ENCODE measurements at places on chromosomes 4 and X. TPM values are rescaled to one million over a fixed set of nuclear protein-coding genes. Genes with fewer than 3 reads are reported as not detected.

DNA sequence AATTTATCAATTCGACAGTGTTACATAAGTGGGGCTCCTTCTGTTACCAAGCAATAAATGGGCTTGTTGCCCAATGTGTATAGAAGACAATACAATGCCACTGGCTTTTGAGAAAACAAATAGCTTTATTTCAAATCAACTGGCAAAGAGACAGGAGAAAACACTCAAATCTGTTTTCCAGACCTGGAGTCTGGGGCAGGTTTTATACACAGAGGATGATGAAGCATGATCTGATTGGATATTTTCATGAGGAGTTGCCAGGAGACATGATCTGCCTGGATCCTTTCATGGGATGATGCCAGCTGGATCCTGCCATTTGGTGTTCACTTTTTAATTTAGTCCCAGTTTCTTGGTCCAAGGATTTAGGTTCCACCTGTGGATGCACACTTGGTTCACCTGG, 287.9 kb downstream of the CXXC4 start:
- DNase-seq, result no peak

The TRPC5OS gene
- not detected for total RNA-seq

The VEGFC gene
- total RNA-seq, result 2.4 TPM

The DUX4 gene
- total RNA-seq, result not detected

GRCh38 chr4:40046311-40046980, 10.2 kb upstream of the N4BP2 start:
- peak; percentile 47 for DNase-seq

The SPANXN4 gene
- total RNA-seq, result not detected

The ITGB1BP2 gene
- total RNA-seq, result 20.1 TPM

DNA sequence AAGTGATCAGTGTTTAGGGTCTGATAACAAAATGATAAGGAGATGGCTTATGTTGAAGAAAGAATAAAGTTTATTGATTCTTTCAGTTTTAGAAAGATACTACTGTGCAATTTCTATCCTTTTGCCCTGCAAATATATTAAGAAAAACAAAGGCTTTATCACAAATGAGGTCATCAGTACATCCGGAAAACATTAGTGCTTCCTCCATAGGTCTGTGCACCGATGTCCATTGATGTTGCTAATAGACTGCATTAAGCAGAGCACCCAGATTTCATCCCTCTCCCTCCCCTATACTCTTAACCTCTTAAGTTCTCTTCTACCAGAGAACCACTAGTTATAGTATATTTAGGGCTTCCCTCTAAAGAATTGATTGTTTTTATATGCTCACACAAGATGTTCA, 53.7 kb upstream of the HHIP start:
- no peak for DNase-seq

DNA sequence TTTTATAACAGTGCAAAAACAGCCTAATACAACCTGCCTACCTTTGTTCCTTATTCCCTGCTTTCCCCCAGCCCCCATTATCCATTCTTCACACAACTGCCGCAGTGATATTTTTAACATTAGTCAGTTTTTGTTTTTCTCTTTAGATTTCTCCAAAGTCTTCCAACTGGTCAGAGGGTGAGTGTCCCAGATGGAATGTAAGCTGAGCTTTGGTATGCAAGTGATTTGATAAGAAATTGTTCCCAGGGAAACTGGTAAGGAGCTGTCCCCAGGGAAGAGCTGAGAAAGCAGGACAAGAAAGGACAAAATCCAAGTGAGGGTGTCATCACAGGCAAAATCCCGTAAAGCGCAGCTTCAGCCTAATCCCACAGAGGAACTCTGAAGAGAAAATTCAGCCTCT, 475.5 kb upstream of the ADGRL3 start:
- no peak for DNase-seq

The BCORL1 gene
- 10.0 TPM for total RNA-seq

GRCh38 chr4:3071811-3072210, 2.5 kb downstream of the HTT-AS start:
- DNase-seq, result no peak

The ASB9 gene
- total RNA-seq, result 1.0 TPM

DNA sequence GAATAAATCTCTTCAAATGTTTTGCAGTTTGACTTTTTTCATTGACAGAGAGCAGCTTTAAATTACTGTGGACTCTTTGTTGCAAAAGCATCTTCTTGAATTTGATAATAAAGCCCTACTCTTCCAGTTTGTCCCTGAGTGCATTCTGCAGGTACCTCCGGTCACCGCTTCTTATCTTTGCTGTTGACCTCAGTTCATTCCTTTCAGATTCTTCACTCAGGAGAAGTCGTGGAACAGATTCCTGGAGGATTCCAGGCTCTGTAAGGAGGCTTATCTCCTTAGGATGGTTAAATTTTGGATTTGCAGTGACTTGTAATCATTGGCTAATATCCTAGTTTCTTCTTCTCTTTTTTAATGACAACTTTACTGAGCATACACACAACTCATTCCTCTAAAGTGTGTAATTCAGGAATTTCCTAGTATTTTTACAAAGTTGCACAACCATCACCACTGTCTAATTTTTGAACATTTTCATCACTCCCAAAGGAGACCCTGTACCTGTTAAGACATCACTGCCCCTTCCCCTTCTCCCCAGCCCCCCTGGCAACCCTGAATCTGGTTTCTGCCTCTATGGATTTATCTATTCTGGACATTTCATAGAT, 22.0 kb downstream of the TBL1X start:
- DNase-seq, result no peak

- DNase-seq, result peak; percentile 4
Observed at GRCh38 chrX:134782796-134783195, 124.5 kb upstream of the PLAC1 start.

- no peak for DNase-seq
Observed at GRCh38 chrX:137896123-137896522, 330.2 kb downstream of the ZIC3 start.

The UBE2K gene
- 19.0 TPM for total RNA-seq

DNA sequence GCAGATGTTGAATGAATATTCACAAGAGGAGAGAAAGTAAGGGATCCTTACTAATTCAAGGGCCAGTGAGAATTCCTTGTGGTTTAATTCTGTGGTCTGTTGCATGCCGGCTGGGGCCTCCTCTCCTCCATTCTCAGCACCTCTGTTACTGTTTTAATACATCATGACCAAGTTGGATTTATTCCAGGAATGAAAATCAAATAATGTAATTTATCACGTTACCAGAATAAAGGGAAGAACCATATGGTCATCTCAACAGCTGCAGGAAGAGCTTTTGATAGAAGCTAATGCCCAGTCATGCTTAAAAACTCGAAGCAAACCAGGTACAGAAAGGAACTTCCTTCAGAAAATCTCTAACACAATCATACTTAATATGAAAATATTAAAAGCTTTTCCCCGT, 54.1 kb downstream of the GRK4 start:
- no peak for DNase-seq

DNA sequence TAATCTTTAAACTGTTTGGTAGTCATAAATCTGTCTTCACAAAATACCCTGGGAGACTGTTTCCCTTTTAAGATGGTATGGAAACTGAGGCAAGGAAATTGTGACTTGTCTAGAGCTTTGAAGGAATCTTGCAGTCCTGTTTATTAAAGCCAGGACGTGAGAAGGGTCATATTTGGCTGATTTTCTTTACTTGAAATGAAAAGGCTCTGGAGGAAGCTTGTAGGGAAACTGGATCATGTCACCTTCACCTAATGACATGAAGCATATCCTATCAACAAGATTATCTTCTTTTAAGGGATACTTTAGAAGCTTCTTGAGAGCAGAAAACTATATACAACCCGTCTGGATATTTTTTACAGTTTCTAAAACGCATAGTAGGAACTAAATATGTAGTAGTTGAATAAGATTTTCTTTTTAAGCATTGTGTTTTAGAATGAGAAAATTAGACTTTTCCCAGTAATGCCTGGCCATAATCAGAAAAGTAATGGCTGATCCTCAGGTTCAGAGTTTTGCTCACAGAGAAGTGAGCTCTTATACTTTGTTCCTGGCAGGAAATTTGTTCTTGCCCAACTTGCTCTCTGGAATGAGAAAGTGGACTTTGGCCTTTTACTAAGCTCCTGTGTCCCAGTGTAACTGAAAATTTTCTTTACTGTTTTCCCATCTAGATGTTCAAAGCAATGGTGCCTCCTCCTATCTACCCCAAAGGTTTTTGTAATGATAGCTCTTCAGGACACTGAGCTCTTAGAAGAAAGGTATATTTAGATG, 136.8 kb upstream of the AFF2 start:
- DNase-seq, result no peak

GRCh38 chrX:52821079-52821760, 10.1 kb downstream of the XAGE5 start:
- DNase-seq, result no peak

The VSIG4 gene
- 97.5 TPM for total RNA-seq

The TRIM2 gene
- total RNA-seq, result 25.7 TPM

The MBNL3 gene
- total RNA-seq, result 9.2 TPM

- no peak for DNase-seq
Observed at GRCh38 chr4:84499624-84499982, 511 bp upstream of the NKX6-1 start.

The HSFX2 gene
- not detected for total RNA-seq

The GAB3 gene
- total RNA-seq, result 6.1 TPM

DNA sequence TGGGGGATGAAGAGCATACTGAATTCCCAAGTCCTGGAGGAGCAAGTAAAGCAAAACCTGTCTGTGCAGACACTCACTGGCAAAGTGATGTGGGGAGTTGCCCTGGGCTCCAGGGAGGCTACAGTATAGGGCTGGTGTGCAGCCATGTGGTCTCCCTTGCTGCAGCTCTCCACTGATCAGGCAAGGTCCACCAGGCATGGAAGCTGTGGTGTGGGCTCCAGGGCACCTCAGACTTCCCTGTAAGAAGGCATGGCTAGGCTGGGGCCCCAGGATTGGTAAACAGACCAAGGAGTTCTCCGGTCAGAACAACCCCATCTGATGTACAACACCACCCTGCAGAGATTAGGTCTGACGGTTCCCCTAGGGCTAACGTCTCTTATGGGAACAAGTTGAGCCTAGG, 241.9 kb upstream of the NDST4 start:
- no peak for DNase-seq

The FGF2 gene
- 21.6 TPM for total RNA-seq

The MAGEA1 gene
- total RNA-seq, result not detected

DNA sequence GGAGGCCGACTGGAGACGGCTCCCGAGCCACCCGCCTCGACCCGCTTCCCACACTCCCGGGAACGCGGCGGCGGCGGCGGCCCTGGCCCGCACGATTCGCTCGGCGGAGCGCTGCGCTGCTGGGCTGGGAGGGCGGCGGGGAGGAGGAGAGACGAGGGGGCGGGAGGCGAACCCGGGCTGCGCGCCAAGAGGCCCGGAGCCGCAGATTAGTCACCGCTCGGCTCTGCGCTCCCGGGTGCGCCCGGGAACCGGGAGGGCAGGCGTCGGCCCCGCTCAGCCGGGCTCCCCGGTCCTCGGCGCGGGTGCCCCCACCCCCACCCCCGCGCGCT, 11.2 kb upstream of the BCOR start:
- no peak for DNase-seq
